Ammon's horn (tissue), 1 donor: ENCODE measurements at places on chromosomes 16 and 17.

DNA sequence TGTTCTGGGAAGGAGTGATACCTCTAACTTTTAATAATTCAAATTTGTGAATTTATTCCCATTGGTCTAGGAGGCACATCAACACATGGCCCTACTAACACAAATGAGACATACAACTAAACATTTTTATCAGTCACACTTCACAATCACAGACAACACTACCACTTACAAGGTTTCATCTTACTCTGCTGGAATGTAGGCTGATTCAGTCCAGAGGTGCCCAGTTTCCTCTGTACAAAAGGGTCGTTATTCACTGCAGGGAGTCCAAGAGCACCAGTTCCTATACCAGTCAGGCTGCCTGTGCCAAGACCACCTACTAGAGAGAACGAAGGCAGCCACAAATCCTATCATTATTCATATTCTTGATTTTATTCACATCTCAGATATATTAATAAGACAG lies 41.4 kb downstream of the SETD6 start:
- DNase-seq, result no peak

DNA sequence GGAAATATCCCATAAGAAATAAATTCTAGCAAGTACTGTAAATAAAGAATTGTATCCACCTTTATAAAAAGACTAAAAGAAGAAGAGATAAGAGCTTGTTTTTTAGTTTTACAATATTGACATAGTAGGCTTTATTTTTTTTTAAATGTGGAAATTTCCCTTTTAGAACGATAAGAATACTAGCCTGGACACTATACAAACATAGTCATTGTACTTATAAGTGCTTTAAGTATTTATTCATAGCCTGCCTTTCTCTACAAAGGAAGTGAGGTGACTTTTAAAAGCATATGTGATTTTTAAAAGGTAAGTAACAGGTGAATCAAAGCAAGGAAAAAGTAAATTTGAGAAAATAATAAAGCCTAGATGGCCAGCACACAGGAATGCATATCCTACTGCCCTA lies 17.7 kb downstream of the TOX3 start:
- no peak for DNase-seq

DNA sequence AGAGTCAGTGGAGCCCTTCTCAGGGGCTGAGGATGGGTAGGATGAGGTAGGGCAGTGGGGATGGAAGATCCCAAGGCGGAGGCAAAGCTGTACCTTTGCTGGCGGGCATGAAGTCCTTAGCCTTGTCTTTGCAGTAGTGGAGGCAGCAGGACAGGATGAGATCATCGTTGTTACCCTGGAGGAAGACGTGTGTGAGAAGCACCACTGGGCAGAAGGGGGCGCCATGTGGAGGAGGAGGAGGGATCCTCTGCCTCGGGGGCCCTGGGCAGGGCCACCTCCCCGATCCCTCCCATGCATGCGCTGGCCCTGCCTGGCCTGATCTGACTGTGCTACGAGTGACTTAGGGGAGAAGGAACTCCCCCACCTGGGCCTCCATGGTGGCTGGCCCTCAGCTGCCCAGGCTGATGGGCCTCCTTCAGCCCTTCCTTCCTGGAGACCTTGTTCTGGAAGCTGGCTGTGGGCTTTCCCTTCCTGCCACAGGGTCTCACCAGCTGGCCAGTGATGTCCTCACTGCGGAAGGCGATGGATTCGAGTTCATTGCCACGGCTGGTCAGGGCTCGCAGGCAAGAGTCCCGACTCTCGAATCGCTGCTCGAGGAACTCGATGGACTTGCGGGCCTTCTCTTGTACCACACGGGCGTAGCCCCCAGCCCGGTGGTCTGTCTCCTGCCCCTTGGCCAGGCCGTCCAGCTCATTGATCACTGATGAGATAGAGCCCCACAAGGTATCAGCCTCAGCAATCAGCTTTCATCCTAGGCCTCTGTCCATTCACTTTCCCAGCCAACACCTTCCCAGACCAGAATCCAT lies 10.3 kb downstream of the HIC1 start:
- no peak for DNase-seq

DNA sequence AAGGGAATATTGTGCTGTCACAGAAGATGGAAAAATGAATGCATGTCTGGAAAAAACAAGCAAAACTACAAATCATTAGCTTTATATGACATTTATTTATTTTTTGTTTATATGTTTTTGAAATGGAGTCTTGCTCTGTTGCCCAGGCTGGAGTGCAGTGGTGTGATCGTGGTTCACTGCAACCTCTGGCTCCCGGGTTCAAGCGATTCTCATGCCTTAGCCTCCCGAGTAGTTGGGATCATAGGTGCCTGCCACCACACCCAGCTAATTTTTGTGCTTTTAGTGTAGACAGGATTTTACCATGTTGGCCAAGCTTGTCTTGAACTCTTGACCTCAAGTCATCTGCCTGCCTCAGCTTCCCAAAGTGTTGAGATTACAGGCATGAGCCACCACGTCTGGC lies 8.5 kb downstream of the NDE1 start:
- DNase-seq, result no peak

DNA sequence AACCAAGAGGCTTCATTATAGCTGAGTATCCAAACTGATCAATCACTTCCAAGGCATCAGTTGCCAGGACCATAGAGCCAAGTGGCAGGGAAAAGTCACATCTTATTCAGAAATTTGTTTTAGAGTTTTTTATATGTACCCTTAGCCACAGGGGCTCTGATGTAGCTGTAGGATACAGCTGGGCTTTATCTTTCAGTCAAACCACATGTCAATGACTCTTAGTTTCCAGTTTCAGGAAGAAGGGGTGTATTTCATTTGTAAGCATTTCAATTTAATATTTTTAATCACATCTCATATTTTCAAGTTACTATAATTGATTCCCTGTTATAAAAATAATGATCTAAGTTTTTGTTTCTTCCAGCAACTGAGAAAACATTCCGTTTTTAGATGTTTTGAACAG lies 2.9 kb upstream of the FLCN start:
- no peak for DNase-seq

GRCh38 chr16:28316054-28316453 lies 23.7 kb downstream of the SBK1 start:
- no peak for DNase-seq

GRCh38 chr17:76240461-76241203 lies at the start of gene RNF157:
Gene RNF157, minus strand, starts transcription at chr17:76240493. Its CDS starts 253 bp downstream, at chr17:76240240.
- peak; percentile 76 for DNase-seq

DNA sequence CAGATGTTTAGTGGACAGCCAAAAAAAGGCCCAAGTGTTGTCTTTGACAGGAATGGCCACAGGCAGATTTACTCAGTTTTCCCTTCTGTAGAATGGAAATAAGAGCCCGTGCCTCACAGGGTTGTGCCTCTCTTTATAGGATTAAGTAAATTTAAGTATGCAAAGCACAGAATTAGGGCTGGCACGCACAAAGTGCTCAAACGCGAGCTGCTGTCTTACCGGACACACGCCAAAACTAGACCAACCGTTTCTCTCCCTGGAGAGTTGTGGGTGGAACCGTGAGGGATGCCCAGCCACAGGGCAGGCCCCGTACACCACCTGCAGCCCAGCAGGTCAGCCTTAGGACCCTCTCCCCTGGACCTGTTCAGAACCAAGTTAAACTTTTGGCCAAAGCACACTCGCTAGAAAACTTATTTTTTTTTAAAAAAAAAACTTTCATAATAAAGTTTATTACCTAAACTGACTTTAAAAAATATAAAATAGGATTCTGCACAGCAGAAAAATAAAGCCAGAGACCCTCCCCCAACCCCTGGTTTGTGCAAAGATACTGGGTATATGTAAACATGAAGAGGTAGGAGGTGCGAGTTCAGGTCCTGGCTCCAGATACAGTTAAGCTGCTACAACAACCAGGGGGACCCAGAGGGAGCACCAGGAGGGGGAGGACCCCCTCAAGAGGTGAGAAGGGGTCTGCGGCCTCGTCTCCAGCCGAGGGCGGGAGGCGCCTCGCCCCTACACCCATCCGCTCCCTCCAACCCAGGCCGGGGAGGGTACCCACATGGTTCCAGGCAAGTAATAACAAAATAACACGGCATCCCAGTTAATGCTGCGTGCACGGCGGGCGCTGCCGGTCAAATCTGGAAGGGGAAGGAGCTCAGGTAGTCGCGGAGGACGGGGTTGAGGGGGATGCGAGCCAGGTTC lies 1.8 kb downstream of the SOCS1 start:
- DNase-seq, result no peak

GRCh38 chr16:78566397-78567073 lies 467.1 kb downstream of the WWOX start:
- no peak for DNase-seq

DNA sequence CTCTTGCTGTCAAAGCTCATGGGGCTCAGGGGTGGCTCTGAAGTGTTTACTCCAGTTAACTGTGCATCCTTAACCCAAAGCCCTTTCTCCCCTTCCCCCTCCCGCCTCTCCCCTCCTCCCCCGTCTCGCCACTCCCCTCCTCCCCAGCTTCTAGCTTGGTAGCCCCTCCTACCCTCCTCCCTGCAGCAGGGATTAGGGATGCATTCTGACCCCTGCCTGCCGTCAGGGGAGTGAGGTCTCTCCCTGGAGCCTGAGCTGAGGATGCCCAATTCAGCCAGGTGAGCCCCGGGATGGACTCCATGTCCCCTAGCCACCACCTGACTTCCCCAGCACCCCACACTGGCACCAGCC lies 1.6 kb downstream of the HS3ST6 start:
- DNase-seq, result no peak

DNA sequence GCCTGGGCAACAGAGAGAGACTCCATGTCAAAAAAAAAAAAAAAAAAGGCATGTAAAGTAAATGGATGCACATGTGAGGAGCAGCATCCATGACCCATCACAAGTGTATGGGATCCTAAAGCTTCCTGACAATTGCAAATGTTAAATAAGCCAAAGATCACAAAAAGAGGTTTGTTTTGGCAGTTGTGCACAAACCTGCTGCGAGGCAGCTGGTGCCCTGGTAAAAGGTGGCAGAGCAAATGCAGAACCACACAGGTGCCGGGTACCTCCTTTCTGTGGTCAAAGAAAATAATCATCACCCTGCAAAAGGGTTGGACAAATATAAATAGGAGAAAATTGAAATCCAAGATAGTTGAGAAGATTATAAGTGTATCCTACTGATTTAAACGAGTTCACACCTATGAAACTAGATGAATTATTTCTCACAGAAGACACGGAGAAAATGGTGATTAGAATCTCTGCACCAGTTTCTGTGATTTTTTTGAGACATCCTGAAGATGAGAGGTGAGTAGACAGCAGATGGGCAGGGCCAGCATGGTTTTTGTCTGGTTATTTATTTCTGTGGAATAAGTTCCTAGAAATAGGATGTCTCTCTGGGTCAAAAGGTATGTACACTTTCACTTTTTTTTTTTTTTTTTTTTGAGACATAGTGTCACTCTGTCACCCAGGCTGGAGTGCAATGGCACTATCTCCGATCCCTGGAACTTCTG lies 291.3 kb downstream of the CDH13 start:
- no peak for DNase-seq

DNA sequence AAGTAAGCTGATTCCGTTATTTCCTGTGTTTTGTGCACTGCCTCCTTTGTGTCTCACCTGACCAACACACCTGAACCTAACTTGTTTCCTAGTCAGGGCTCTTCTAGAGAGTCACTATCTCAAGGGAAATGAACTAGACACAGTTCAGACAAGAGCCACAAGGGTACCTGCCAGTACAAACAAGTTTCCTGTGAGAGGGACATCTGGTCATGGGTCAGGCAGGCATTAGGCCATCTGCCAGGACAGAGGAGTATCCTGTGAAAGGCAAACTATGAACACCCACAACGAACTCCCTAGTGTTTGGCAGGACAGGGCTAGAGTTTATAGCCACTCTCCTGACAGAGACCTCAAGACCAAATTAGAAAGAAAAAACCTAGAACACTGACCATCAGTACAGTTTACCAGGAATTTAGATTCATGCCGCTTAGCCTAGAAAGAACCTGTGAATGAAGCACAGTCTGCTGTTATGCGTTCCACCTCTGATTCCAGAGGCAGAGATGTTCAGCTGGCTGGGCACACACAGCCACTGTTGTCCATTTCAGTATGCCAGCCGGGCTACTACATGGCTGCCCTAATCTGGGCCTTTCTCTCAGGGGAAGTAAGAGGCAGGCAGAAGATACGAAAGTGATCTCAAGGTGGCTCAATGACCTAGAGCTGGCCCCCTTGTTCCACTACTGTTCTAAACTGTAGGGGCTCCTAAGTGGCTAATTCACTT lies 20.7 kb upstream of the GLG1 start:
- no peak for DNase-seq

DNA sequence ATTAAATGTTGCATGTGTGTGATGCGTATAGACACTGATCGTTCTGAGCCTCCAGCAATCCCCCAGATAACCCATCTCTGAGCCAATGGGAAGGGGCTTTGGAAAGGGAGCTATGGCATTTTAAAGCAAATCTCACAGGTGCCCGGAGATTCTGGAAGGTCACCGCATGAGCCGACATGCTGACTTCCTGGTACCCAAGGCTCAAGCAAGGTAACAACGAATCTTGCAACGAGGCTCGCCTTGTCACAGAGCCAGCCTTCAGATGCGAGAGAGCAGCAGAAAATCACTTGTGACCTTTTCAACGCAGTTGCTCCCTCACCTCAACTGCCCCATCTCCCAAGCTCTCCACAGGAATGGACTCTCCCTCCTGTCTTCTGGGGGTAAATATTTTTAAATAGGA lies 154.8 kb upstream of the CDH5 start:
- DNase-seq, result no peak

DNA sequence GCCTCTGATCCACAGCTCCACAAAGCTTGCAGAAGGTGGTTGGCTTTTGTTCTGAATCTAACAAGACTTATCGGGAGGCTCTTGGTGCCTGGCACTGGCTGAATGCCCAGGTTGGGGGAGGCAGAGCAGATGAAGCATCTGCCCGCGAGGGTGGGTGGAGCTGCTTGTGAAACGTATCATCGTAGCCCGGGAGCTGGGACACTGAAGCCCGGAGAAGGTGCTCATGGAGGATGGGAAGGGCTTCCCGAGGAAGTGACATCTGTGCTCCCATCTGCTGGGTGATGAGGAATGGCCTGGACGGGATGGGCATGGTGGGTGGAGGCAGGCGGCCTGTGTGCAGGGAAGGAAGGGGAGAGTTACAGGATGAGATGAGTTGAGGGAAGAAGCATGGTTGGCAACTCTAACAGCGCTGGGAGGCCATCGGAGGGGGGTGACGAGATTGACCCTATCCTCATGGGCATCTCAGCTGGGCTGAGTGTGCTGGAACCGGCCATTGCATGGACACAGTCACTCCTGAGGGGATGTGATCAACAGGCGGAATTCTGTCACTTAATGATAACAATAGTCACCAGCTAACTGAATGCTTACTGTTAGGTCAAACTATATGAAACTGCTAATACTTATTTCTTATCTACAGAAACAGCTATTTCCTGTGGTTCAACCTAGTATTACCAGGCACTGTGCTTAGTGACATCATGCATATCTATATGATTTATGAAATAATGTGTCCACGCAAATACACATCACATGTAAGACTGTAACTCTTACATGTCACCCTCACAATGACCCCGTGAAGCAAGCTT lies 102.7 kb downstream of the ABCC6 start:
- DNase-seq, result peak; percentile 83

- peak; percentile 59 for DNase-seq
Observed at GRCh38 chr17:27381007-27381501, 75.2 kb upstream of the KSR1 start.

- DNase-seq, result no peak
Observed at GRCh38 chr17:78395155-78395554, 16.7 kb downstream of the PGS1 start.
